Activated T-helper 2 cell treated with anti-CD3 and anti-CD28 coated beads, Interferon-gamma antibody, Interleukin-2, Interleukin-4, amounts not matched to agents 10 μg/mL and 5 μg/mL and 100 μg/mL, durations not matched to agents 14 hours and 24 hours and 36 hours (primary cell): ENCODE measurements at places on chromosomes 16 and 17. TPM values are rescaled to one million over a fixed set of nuclear protein-coding genes. Genes with fewer than 3 reads are reported as not detected.

GRCh38 chr16:67543582-67543981 lies 15.0 kb downstream of the RIPOR1 start:
- H3K27me3 ChIP-seq, result no peaks in the 10 kb centered on the region
- no peak overlapping the region for H3K4me3 ChIP-seq
- H3K27ac ChIP-seq, result no peak overlapping the region
- H3K36me3 ChIP-seq, result peaks cover 27% of the 10 kb centered on the region

HBA1 gene
- 0.55 TPM in 1 of 2 replicates, not detected in the other for total RNA-seq

SCN4A gene
- total RNA-seq, result 0.11 and 0.14 TPM in 2 replicates

DNA sequence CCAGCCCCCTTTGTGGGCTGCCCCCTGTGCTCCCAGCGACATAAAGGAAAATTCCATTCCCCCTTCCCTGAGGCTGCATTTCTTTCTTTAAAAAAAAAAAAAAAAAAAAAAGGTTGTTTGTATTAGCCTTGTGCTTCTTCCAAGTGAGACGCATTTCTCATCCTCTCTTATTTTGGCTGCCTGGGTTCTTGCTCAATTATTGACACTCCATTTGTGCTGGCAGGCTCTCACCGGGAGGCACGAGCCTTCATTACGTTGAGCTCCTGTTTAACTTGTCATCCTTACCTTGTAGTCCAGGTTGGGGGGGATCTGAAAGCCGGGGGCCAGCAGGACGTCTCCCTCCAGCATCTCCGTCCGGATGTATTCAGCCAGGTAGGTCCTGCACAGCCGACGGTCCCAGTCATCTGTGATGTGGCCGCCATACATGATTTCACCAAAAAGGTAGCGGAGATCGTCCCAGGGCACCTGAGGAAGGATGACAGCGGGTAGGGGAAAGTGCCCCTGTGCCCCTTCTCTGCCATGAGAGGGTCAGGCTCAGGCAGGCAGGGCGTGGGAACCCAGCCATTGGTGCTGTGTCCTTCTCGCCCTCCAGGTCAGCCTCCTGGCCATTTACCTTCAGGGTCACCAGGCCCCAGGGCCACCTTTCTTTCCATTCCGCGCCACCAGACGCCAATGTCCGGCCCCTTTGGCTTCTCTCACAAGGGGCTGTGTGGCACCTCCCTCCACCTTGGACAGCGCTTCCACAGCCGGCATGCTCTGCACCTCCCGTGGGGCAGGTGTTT lies 50.6 kb downstream of the PGS1 start:
- no peaks in the 10 kb centered on the region for H3K27me3 ChIP-seq
- peaks cover 35% of the 10 kb centered on the region for H3K36me3 ChIP-seq
- no peak for DNase-seq
- H3K27ac ChIP-seq, result no peak overlapping the region
- H3K4me1 ChIP-seq, result no peaks in the 10 kb centered on the region

SMCR8 gene
- 16.5 and 16.8 TPM in 2 replicates for total RNA-seq

DNA sequence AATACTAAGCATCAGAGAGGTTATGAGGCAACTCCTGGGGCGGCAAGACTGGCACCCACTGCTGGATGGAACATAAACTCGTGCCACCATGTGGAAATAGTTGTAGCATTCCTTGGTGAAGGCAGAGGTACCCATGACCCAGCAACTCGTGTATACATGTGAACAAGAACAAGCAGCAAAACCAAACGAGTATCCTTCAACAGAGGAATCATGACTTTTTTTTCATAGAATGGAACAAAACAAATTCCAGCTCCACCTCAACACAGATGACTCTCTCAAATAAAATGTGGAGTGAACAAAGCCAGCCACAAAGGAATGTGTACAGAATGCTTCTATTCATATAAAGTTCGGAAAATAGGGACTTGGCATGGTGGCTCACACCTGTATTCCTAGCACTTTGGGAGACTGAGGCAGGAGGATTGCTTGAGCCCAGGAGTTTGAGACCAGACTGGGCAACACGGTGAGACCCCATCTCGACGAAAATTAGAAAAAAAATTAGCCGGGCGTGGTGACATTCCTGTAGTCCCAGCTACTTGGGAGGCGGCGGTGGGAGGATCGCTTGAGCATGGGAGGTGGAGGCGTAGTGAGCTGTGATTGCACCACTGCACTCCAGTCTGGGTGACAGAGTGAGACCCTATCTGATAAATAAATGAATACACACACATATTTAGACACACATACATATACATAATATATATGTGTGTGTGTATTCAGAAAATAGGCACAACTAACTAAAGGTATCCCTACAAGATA lies 35.3 kb downstream of the B9D1 start:
- H3K4me3 ChIP-seq, result no peak overlapping the region
- no peaks in the 10 kb centered on the region for H3K36me3 ChIP-seq
- H3K4me1 ChIP-seq, result no peaks in the 10 kb centered on the region

TGFB1I1 gene
- total RNA-seq, result 1.2 and 1.7 TPM in 2 replicates

DNA sequence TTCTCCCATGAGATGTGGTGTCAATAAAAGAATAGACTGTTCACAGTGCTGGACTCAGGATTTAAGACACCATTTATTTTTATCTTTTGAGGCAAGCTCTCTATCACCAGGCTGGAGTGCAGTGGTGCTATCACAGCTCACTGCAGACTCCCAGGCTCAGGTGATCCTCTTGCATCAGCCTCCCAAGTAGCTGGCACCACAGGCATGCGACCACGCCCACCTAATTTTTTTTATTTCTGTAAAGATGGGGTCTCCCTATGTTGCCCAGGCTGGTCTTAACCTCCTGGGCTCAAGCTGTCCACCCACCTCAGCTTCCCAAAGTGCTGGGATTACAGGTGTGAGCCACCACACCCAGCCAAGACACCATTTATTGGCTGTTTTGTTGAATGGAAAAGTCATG lies 18.6 kb upstream of the DRG2 start:
- no peak overlapping the region for H3K27ac ChIP-seq
- peaks cover 4% of the 10 kb centered on the region for H3K27me3 ChIP-seq
- H3K4me1 ChIP-seq, result peaks cover 13% of the 10 kb centered on the region
- DNase-seq, result no peak
- peaks cover 11% of the 10 kb centered on the region for H3K36me3 ChIP-seq

UBN1 gene
- 33.8 and 34.2 TPM in 2 replicates for total RNA-seq
